NCI-H2227 treated with DMSO at 0.1 percent for 48 hours (cell line): ENCODE measurements at places on chromosomes 12 and 14.

DNA sequence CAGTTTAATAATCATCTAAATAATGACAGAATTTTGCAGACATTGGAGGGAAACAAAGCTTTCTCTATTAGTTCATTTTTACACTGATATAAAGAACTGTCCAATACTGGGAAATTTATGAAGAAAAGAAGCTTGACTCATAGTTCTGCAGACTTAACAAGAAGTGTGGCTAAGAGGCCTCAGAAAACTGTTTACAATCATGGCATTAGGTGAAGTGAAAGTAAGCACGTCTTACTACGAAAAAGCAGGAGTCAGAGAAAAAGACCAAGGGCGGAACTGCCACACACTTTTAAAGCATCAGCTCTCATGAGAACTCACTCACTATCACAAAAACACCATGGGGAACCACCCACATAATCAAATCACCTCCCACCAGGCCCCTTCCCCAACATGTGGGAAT lies 804.4 kb downstream of the FLRT2 start:
- DNase-seq, result no peak

GRCh38 chr14:98137131-98138025 lies 1134.6 kb downstream of the BCL11B start:
- no peak for DNase-seq

DNA sequence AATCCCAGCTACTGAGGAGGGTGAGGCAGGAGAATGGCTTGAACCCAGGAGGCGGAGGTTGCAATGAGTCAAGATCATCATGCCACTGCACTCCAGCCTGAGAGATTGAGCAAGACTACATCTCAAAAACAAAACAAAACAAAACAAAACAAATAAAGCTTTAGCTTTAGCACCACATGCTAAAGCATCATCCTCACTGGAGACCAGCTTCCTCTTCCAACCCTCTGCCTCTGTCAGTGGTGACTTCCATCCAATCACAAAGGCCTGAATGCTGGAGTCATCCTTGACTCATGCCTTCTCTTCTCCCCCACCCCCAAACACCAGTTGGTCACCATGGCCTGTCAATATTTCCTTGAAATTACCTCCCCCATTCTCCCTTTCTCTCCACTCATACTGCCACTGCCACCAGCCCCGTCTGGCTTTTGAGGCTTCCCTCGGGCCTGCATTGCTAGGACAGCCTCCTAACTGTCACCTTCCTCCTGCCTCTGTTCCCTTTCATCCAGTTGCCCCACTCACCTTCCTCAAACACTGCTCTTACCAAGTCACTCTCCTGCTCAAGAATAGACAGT lies 1.4 kb downstream of the ZNF385A start:
- DNase-seq, result no peak

DNA sequence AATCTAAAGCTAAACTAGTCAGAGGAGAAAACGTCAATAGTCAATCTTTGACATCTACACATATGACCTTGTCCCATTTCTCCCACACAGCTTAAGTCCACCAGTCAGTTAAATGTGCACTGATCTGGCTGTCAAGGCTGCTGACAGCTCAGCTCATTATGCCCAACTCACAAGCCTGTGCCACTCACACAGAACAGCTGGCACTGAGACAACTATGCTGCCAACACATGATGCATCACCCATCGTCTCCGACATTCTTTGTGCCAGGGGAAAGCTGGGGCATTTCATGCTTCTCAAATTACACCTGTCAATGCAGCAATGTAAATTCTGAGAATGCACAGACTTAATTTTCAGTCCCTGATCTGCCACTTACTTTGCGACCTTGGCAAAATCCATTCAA lies 25.3 kb downstream of the GNS start:
- DNase-seq, result no peak

DNA sequence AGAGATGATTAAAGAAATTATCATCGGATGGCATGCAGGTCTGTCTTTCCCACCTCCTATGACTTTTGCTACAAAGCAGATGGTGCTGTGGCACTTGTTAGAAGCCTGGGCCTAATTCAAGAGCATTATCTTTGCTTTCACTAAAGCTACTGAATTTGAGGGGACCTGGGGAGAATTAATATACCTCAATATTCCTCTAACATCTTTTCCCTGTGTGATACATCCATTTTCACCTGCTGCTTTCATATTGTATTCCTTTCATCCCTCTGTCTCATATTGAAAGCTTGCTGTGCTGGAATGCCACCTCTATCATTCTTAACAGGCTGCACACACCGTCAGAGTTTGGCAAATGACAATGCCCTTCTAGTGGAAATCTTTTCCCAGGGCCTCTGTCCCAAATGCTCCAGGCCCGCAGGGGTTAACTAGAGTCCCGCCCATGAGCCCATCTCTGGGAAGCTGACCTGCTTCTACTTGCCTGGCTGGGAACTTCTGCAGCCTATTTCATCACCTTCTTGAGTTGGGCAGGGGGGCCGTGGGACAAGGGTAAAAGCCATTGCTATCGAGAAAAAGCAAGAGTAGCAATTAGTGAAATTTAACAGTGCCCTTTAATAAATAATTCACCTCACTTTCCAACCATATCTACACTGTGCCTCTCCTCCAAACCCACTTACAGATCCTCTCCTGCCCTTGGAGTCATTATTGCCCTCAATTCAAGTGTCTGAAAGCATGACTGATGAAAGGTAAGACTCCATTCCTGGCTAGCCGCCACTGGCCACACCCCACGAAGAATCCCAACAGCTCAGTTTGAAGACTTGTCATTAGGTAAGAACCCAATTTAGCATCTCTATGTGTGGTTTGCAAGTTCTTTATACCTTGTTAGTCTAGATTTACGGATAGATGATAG lies 126.7 kb upstream of the BTG1 start:
- DNase-seq, result peak; percentile 44

DNA sequence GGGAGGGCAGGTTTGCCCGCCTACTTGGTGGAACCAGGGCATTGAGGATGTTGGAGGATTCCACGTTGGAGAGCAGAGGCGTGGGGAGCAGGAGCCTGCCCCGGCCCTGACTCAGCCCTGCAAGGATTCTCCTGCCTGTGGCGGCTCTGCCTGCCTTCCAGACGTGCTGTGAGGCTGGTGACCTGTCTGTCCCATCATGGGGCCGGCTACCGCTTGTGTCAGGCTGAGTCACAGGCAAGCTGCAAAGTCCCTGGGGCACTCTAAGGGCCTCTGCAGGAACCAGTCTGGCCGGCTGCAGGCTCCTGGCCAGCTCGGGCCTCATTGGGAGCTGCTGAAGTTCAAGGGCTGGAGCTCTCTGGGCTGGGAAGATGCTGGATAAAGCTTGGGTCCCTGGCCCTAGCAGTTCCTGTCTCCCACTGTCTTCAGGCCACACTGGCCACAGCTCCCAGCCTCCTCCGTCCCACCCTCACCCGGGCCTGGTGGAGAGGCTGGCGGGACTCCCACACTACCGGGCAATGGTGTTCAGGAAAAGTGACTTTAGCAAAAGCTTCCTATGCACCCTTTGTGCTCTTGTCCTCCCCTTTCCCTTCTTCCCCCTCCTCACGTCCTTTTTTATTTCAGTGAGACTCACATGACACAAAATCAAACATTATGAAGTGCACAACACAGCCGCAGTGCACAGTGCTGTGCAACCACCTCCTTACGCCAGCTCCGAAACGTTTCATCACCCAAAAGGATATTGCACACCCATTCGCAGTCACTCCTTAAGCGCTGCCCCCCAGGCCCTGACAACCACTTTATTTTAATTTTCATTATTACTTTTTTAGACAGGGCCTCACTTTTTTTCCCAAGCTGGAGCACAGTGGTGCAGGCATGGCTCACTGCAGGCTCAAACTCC lies 22.0 kb upstream of the ULK1 start:
- DNase-seq, result no peak

- DNase-seq, result no peak
These were observed 13.4 kb downstream of the GRIP1 start for GRCh38 chr12:66665435-66665985.
